ENCODE measurements at places on chromosomes 12 and 14.

GRCh38 chr14:63777024-63777423 is 49.2 kb upstream of the SGPP1 start:
- no peak for ATAC-seq

- ATAC-seq, result no peak
These were observed 51.2 kb downstream of the SLC2A13 start for GRCh38 chr12:40054555-40055227.

- ATAC-seq, result peak; percentile 47
These were observed 26.8 kb upstream of the BDKRB2 start for GRCh38 chr14:96177766-96178375.

DNA sequence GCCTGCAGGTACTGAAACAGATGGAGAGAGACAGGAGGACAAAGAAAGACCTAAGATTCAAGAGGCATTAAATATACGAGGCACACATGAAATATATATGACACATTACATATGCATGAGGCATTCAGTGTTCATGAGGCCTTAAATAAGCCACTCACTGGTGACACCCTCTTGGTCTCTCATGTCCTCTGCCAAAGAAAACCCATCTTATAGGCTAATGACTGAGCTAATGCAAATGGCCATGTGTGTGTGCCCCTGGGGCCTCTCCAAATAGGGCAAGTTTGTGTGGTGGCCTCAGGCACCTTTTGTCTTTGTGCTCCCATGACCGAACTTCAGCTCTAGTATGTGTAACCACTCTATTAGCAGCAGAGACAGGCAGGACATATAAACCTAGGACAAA is 18.8 kb downstream of the COQ6 start:
- ATAC-seq, result no peak

GRCh38 chr12:9758119-9758518 is 2.6 kb downstream of the CD69 start:
- ATAC-seq, result no peak

- ATAC-seq, result peak; percentile 76
These were observed 721 bp downstream of the CABP1 start for GRCh38 chr12:120640861-120641833.

DNA sequence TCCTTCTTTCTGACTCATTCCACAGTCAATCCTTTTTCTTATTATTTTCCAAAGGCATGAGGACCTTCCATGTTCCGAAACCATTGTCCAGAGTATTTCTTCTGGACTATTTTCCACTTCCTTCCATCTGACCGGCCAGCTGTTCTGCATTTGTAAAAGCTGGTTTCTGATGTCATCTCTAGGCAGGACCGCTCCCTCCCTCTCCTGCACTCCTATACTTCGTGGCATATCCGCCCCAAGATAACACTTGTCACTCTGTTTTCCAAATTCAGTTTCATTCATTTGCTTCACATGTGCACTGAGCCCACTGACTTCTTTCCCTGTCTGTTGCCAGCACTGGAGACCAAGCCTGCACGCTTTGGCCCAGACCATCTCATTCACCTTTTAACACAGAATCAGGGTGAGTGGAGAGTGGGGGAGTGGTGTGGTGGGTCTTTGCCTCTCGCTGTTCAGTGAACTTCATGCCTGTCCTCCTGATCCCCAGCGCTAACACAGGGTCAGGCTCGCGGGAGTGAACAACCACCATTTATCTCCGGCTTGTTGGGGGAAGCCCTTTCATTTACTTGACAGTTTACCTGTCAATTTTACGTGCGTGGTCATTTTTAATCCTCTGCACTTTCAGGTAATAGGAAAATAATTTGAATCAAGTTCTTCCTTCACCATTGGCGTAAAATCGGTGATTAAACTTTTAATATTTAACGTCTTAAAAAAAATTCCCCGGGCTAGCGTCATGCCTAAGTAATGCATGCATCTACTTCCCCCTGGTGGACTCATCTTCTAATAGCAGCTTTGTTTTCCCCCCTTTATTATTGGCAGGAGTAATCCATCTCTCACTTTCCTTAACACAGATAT is 52.5 kb downstream of the C12orf75 start:
- no peak for ATAC-seq

DNA sequence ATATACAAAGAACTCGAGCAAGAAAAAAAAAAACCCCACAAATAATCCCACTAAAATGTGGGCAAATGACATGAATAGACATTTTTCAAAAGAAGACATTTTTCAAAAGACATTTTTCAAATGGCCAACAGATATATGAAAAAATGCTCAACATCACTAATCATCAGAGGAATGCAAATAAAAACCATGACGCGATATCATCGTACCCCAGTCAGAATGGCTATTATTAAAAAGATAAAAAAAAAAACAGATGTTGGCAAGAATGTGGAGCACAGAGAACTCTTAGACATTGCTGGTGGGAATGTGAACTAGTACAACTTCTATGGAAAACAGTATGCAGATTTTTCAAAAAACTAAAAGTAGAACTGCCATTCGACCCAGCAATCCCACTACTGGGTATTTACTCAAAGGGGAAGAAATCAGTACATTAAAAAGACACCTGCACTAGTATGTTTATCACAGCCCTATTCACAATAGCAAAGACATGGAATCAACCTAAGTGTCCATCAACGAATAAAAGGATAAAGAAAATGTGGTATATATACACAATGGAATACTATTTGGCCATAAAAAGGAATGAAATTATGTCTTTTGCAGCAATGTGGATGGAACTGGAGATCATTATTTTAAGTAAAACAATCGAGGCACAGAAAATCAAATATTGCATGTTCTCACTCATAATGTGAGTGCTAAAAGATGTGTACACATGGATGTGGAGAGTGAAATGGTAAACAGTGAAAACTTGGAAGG is 16.3 kb downstream of the ZBTB39 start:
- ATAC-seq, result no peak

DNA sequence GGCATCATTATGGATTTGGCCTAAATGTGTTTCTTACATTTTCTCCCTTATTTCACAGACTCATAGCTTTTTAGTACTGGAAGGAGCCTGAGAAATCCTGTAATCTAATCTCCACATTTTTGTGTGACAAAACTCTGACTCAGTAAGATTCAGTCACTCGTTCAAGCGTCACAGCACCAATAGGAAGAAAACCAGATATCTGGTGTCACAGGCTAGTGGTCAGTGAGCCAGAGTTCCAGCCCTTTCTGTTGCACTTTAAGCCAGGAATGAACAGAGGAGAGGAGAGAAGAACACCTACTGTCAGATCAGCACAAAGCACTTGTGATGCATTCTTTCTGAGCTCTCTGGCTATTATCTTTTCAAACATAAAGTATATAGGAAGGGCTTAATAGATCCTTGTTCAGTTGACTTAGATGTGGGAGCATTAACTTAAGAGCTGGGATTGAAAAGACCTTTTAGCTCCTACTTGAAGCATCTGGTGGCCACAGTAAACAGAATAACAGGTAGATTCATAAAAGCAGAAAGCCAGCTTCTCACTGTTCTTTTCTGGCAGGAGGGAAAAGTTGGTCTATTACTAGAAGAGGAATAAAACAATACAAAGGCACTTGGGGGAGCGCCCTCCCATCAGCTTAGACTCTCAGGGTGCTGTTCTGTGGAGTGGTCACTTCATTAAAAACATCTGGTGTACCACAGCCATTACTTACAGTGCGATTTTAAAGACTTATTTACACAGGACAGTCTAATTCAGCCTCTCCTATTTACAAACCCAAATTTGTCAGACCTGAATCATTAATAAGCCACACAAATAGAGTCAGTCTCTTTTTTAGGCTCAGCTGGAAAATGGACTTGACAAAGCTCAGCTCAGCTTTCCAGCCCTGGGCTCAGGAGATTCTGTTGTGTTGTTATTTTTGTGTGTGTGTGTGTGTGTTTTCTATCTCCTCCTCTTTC is 12.2 kb upstream of the NID2 start:
- ATAC-seq, result no peak

Measured in activated T-helper 17 cell treated with anti-CD3 and anti-CD28 coated beads, Interleukin-2, amount 50 U/mL, for 72 hours (primary cell).